Activated effector memory CD4-positive, alpha-beta T cell treated with anti-CD3 and anti-CD28 coated beads, Interleukin-2, amount 50 U/mL, for 16 hours (primary cell): ENCODE measurements at places on chromosomes 3 and 15.

- no peak for DNase-seq
Measured at GRCh38 chr15:51193526-51193925, 98.8 kb upstream of the TNFAIP8L3 start.

- DNase-seq, result no peak
Measured at GRCh38 chr3:6860149-6860953, 564 bp upstream of the GRM7 start.

DNA sequence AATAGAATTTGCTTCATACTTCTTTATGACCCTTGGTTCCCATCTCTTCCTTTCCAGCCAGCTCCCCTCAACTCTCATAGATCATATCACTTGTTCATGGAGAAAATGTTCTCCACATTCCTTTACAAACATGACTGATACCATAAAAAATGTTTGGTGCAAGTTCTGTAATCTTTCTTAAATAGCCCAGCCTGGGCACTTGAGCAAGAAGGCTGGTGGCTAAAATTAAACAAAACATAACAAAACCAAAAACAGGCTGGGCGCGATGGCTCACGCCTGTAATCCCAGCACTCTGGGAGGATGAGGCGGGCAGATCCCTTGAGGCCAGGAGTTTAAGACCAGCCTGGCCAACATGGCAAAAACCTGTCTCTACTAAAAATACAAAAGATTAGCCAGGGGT is 8.9 kb upstream of the POLR2M start:
- DNase-seq, result no peak

DNA sequence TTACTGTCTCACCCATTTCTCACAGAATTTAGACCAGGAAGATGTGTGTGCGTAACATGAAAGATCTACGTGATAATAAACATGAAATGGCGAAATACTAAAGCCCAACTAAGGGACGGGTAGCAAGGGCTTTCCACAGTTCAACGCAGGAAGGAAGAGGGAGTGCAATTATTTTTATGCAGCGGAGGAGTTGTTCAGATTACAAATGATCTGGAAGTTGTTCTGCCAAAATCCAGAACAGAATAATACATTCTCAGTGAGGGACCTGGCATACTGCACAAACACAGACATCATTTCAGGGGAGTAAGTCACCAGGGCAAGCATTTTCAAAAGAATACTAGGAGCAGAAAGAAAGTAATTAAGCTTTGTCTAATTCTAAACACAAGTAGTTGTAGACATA is 133.6 kb upstream of the RAP2B start:
- DNase-seq, result no peak

DNA sequence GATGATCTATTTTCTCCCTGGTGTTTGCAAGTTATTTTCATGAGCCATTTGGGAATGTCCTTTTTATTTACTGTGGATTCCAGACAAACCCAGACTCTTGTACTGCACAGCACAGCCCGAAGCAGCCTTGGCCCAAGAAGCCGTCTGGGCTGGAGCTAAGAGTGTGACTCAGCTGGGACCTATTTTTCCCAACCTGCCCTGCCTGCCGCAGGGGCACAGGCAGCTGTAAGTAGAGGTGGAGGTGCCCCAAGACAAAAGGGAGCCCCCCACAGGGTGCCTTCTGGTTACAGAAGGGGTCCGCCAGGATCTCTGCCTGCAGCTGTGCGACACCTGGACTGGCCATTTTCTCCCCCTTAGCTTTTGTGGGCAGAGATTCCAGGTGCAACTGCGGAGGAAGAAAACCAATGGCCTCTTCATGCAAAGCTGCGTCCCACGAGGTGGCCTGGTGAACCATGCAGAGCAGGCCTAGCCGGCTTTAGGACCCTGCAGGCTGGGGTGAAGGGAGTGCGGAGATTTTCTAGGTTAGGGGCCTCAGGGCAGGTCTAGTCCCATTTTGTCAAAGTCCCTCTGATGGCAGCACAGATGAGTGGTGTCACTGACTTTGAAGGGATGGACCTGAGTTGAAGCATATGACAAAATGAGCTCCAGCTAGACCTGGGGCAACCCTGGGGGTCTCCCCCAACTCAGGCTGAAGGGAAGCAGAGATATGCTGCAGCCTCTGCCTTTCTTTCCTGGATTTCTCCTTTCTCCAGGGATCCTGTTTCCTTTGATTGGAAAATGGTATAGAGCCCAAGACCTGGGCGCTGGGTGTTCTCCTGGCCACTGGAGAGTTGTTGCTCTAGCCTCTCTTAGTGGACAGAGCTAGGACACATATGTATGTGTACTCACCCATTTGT is 131.2 kb downstream of the KLF13 start:
- no peak for DNase-seq

DNA sequence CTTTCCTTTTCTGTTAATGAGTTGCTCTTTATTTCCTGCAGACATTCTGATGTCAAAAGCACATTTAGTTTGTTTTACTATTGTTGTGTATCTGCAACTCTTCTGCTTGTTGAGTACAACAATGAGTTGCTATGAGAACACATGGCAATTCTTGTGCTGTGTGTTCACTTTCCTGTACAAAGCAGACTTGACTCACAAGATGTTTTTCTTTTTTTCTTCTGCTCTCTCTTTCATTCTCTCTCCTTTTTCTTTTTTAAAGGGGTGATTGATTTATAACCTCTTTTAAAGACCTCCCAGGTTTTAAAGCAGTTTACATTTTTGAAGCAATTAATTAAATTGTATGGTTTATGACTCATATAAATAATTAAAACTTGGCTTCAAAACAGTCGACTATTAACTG is 31.6 kb upstream of the ABHD10 start:
- no peak for DNase-seq

DNA sequence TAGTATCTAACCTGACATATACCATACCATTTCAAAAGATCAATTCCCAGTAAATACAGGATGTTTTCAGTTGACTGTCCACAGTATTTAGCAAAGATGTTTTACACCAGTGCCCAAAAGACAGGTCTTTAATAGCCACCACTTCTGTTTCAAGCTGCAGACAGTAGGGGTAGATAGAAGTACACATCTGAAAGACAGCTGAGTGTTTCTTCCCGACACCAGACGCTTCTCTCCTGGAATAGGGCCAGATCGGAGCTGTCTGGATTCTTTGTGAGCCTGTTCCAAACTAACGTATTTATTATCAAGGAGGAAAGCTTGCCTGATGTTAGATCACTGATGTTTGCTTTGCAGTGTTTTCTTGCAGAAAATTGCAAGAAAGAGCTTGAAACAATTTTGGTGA is 136.1 kb upstream of the RBMS3 start:
- DNase-seq, result no peak

- DNase-seq, result no peak
Measured at GRCh38 chr3:119631516-119631915, 28.9 kb downstream of the POPDC2 start.

DNA sequence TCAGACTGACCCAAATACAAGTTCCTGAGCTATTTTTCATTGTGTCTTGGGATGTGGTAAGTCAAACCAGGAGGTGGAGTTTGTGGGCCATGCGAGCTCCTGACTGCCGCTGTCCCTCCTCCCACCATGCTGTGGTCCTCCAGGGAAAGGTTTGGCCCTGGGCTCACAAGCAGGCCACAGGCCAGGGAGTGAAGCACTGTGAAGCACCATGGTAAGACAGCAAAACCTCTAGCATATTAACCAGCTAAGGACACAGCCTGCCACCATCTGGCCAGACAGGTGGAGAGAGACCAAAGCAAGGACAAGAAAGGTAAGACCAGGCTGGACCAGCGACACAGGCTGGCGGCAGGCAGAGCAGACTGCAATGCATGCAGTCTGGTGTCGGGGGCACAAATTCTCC is 15.3 kb downstream of the RAB43 start:
- DNase-seq, result no peak

DNA sequence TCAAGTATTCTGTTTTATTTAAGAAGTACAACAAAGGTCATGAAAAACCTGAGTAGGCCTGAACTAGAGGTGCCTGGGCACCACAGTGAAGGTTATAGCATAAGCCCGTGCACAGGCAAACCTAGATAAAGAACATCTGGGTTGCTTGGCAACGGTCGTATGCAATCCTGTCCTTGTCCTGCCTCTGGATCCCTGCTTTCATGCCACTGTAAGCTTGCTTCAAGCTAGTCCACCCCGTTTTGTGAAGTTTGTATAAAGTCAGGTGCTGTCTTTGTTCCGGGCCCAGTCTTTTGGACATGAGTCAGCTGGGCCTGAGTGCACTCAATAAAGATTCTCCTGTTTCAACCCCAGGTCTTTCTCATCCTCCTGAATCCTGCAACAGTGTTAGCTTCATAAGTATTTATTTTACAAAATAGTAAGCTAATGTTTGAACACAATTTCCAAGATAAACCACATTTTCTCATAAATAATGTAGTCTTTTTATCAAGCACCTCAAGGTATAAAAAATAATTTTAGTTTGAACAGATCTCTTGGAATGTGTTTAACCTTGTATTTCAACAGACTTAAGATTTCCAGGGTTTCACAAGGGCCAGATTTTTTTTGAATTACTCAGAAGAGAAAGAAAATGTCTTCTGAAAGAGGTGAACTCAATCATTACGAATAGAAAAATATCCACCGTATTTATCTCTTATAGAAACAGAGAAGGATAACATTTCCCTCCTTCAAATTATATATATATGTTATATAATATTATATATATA is 14.3 kb upstream of the SLC9C1 start:
- no peak for DNase-seq

DNA sequence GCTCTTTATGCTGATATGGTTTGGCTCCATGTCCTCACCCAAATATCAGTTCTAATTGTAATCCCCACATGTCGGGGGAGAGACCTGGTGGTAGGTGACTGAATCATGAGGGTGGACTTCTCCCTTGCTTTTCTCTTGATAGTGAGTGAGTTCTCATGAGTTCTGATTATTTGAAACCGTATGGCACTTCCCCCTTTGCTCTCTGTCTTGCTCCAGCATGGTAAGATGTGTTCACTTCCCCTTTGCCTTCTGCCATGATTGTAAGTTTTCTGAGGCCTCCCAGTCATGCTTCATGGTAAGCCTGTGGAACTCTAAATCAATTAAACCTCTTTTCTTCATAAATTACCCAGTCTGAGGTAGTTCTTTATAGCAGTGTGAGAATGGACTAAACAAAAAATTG is 107.6 kb downstream of the IMPG2 start:
- DNase-seq, result no peak

GRCh38 chr3:150227839-150228238 is 180.3 kb upstream of the TSC22D2 start:
- DNase-seq, result no peak

- DNase-seq, result no peak
Measured at GRCh38 chr15:66126456-66126855, 127.1 kb downstream of the MEGF11 start.

DNA sequence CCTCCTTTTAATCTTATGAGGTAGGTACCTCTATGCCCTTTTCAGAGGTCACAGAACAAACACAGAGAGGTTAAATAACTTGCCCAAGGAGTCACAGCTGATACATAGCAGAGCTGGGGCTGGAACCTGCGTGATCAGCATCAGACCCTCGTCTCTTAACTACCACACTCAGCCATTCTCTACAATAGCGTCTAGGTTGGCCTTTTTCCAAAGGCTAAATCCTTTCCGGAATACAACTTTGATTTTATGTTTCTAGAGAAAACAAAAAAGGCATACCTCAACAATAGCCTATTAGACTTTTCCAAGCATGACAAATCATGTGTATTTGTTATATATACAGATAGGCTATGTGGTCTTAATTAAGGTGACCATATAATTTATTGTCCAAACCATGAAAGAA is 187.2 kb downstream of the RORA start:
- no peak for DNase-seq

GRCh38 chr3:167750272-167750971 is 14.9 kb downstream of the SERPINI1 start:
- no peak for DNase-seq

- DNase-seq, result no peak
Measured at GRCh38 chr15:27670486-27671209, 428.5 kb downstream of the OCA2 start.

DNA sequence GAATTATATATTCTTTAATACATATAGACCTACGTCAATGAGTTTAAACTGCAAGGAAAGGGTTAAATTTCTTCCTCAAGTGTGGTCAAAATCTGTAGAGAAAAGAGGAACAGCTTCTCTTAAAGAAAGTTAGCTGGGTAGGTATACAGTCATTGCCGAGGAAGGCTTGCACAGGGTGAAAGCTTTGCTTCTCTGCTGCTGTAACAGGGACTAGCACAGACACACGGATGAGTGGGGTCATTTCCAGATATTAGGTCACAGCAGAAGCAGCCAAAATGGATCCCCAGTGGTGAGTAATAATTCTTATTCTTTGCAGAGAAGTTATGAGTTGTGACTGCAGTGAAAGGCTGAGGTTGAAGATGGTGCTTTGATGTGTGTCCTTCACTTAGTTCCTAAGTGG is at the start of gene CD86:
CD86 (plus strand) TSS at position 148 of the 400 bp plus-strand sequence; CDS start at position 276, 128 bp downstream.
- no peak for DNase-seq

DNA sequence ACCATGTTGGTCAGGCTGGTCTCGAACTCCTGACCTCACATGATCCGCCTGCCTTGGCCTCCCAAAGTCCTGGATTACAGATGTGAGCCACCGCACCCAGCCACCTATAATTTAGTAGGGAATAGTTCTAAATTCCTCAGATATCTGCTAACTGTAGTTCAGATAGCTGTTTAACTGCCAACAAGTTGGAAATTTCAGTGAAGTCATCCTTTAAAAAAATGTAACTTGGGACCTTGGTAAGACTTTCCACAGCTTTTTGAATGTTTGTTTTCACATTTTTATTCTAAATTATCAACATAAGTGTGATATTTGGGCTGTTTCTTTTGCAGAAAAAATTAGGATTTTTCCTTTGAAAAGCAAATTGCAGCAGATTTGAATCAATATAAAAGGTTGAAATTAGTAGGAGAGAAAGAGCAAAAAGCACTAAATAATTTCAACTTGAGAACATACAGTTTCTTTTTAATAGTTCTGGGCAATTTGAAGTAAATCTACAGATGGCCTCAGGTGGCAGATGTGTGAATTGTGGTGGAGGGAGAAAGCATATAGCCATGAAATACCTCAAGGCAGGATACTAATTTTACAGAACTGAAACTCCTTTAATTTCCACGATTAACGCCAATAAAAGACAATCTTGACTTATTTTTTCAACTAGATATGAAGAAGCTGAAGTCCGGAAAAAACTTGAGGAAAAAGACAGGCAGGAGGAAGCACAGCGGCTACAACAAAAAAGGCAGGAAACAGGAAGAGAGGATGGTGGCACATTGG is 34.3 kb downstream of the USP8 start:
- no peak for DNase-seq

DNA sequence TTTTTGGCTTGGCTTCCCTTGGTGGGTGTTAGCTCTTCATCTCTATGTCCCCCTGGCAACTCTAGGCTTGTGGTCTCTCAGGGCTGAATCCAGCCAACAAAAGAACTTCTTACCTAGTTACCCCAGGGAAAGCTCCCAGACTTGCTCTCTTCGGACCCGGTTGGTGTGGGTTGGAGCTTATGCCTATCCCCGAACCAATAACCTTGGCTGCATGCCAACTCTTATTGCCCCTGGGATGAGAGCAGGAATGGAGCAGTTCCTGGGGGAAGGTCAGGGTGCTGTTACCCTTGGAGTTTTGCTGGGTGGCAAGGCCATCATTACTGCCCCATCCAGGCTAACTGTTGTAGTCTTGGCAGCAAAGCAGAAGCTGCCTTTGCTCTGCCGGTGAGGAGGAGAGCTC is 147.8 kb downstream of the CACNA1D start:
- DNase-seq, result no peak
